KG1 (cell line): ENCODE measurements at places on chromosomes 3 and 15.

DNA sequence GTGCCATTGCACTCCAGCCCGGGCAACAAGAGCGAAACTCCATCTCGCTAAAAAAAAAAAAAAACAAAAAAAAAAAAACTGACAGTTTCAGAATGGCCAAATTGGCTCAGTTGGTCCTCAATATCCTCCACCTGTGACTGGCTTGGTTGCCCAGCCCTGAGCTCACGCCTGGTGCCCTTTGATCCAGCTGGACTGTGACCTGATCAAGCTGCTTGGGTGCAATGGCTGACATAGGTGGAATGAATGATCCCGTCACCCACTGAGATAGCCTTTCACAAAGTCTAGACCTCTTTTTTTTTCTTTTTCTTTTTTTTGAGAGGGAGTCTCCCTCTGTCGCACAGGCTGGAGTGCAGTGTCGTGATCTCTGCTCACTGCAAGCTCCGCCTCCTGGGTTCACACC is 254.6 kb downstream of the FOXP1 start:
- DNase-seq, result no peak

- no peak for DNase-seq
These were observed 56.0 kb upstream of the DYNC1LI1 start for GRCh38 chr3:32626631-32627030.

DNA sequence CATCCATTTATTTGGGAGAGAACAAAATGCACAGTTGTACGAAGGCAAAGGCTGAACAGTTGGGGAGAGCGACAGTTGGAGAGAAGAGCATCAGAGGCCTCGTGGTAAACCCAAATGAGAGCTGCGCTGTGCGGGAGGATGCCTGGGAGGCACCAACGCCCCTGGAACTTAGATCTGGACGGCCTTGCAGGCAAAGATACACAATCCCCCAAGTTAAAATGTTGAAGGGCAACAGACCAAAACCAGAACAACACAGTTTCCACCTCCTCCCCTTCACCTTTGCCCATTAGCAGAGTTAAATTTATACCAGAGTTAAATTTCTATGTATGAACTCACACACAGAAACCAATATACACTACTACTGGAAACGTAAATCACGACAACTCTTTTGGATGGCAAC is 339.6 kb downstream of the RORA start:
- DNase-seq, result no peak

- no peak for DNase-seq
These were observed 141.1 kb upstream of the ABI3BP start for GRCh38 chr3:101134331-101134730.

GRCh38 chr15:88740356-88740755 is 62.9 kb upstream of the ACAN start:
- no peak for DNase-seq

DNA sequence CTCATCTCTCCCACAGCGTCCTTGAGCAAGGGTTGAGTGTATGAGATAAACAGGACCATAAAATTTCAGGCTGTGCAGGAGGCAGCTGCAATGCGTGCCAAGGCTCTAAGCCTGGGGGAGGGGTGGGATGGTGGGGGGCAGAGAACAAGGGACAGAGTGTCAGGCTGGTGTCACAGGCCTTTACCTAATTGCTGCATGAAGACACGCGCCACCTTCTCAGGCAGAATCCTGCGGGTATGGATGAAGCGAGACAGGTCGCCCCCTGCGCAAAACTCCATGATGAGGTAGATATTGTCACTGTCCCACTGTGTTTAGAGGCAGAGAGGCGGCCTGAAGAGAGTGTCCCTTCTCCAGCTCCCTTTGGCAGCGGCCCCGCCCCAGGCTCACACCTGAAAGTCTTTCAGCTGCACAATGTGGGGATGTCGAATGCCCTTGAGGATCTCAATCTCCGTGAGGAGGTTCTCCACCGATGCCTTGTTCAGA is 1.0 kb downstream of the ULK3 start:
- DNase-seq, result no peak

DNA sequence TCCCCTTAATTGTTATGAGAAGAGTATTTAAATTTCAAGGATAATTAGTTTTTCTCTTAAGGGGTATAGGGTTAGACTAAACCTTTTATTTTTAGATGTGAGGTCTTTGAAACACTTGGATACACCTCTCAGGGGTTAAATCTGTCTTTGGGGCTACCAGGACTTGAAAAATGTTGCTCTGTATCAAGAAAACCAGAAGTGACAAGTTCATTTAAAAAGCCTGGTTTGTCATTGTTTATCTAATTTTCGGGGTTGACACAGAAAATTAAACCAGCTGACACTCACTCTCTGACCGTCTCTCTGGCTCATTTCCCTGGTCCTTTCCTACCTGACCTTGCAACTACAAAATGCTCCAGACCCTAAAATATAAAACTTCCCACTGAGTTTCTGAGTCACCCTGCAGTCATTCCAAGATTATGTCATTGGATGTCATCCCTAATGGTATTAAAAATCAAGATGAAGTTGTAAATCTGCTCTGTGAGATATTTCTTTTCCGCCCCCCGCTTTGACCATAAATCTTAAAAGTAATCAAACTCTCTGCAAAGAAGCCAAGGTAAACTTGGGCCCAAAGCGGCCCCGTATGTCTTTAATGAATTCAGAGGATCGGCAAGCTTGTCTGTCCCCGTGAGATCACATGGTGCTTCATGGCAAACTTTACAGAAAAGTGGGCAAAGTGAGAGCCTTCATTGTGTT is 32.9 kb upstream of the SKOR1 start:
- no peak for DNase-seq

GRCh38 chr3:154210986-154211385 is 89.8 kb downstream of the ARHGEF26 start:
- no peak for DNase-seq

DNA sequence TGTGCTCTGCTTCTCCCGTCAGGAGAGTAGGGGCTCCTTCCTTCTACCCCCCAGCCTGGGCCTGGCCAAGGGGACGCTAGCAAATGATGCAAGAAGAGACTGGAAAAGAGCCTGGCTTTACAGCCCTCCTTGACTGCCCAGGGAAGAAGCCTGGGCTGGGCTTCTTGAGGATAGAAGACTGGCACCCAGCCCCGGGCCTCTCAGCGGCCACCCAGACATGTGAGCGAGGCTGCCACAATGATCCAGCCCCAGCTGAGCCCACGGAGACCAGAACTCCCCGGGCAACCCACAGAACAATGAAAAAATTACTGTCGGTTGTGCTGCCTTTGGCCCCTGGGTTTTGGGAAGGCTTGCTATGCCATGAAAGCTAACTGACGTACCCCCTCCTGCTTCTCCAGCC is 100.6 kb upstream of the PRR20G start:
- no peak for DNase-seq

- DNase-seq, result no peak
These were observed 16.3 kb downstream of the TYRO3 start for GRCh38 chr15:41575282-41575681.

GRCh38 chr3:184718431-184718830 is 6.6 kb upstream of the MAGEF1 start:
- DNase-seq, result no peak

- DNase-seq, result no peak
These were observed 50.6 kb downstream of the DRD3 start for GRCh38 chr3:114128231-114128630.

GRCh38 chr3:194865615-194866014 is 179.9 kb downstream of the FAM43A start:
- DNase-seq, result no peak
